ENCODE measurements at places on chromosomes 6 and 20. TPM values are rescaled to one million over a fixed set of nuclear protein-coding genes. Genes with fewer than 3 reads are reported as not detected.

The MEP1A gene
- 3.6 TPM for total RNA-seq

The KIAA1755 gene
- total RNA-seq, result 4.7 TPM

DNA sequence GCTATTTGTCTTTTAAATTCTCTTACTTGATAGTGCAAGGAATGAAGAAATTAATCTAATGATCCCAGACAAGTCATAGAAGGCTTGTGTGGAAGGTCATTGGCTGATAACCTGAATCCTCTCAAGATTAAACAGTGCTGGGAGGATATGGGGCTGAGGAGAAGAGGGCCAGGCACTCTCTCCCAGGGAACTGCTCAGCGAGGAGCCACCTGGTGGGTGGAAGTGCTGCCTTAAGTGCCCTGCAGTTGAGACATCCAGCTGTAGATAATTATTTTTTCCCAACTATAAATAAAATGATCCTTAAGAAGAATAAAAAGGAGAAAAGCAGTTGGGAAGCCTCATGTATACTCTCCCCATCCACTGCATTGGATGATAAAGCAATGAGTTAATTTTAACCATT is 47.9 kb downstream of the BTBD3 start:
- H3K27me3 ChIP-seq, result no peaks in the 10 kb centered on the region
- no peaks in the 10 kb centered on the region for H3K4me1 ChIP-seq
- H3K4me3 ChIP-seq, result no peak overlapping the region

GRCh38 chr6:40543146-40543545 is 44.0 kb downstream of the LRFN2 start:
- peaks cover 10% of the 10 kb centered on the region for H3K4me1 ChIP-seq
- no peak overlapping the region for H3K27ac ChIP-seq
- H3K27me3 ChIP-seq, result peaks cover 17% of the 10 kb centered on the region
- no peak overlapping the region for H3K4me3 ChIP-seq
- DNase-seq, result no peak
- no peaks in the 10 kb centered on the region for H3K36me3 ChIP-seq

The HUS1B gene
- 0.93 TPM for total RNA-seq

- peaks cover 51% of the 10 kb centered on the region for H3K27me3 ChIP-seq
- DNase-seq, result no peak
- peaks cover 10% of the 10 kb centered on the region for H3K4me1 ChIP-seq
These were observed 2.8 kb downstream of the TMEM200A start for GRCh38 chr6:130368576-130368975.

DNA sequence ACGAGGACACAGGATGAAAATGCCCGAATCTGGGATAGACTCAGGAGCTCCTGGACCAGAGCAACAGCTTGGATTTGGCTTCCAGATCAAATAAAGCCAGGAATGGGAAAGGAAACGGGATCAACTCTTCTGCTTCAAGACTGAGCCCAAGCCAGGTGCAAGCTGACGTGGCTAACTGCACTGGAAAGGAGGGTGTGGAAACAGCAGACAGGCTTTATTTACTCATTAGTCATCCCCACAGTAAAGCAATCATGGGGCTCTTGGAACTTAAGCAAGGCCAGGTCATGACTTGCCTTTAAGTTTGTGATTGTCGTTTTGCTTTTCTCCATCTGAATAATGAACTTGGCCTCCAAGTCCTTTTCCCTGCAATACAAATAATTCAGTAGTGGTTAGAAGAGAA is 45.2 kb downstream of the KIF16B start:
- H3K36me3 ChIP-seq, result peaks cover 16% of the 10 kb centered on the region
- H3K27ac ChIP-seq, result peak overlapping the region; percentile 62
- H3K4me1 ChIP-seq, result no peaks in the 10 kb centered on the region

The ZC2HC1B gene
- total RNA-seq, result not detected

DNA sequence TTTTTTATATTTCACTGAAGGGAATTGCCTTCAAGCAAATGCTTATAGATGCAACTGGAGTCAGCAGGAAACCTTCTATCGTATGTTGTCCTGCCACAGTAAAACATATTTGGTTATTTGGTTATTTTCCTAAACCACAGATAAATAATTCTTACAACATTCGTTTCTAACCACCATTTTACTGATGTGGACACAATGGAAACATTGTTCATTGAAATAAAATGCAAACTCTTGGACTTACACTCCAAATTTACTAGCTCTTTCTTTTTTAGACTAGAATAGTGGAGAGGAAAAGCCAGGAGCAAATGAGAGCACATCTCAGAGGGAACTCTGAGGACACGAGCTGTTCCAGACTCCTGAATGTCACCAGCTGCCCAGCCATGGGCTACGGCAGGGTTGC is 114.8 kb downstream of the RPS12 start:
- peaks cover 16% of the 10 kb centered on the region for H3K27me3 ChIP-seq
- no peak overlapping the region for H3K27ac ChIP-seq
- no peak overlapping the region for H3K4me3 ChIP-seq
- peaks cover 47% of the 10 kb centered on the region for H3K4me1 ChIP-seq
- no peaks in the 10 kb centered on the region for H3K36me3 ChIP-seq

- peaks cover 6% of the 10 kb centered on the region for H3K27me3 ChIP-seq
- H3K4me1 ChIP-seq, result peaks cover 55% of the 10 kb centered on the region
- no peaks in the 10 kb centered on the region for H3K36me3 ChIP-seq
- DNase-seq, result no peak
- no peak overlapping the region for H3K4me3 ChIP-seq
These were observed 71.3 kb upstream of the KCNG1 start for GRCh38 chr20:51094221-51094620.

The DDX43 gene
- total RNA-seq, result not detected

DNA sequence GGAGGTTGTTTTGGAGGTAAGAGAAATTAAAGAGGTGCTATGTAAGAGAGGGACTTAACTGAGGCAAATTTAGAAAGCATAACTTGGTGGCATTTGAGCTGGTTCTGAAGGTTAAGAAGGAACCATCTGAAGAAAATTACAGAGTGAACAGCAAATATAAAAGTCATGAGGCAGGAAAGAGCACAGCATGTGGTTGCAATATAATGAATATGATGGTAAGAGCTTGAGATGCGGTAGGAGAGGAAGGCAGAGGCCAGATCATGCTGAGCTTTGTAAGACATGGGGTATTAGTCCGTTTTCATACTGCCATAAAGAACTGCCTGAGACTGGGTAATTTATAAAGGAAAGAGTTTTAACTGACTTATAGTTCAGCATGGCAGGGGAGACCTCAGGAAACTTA is 279.1 kb downstream of the UTRN start:
- no peaks in the 10 kb centered on the region for H3K27me3 ChIP-seq
- peaks cover 9% of the 10 kb centered on the region for H3K4me1 ChIP-seq
- no peak overlapping the region for H3K4me3 ChIP-seq
- no peak overlapping the region for H3K27ac ChIP-seq

GRCh38 chr20:62549499-62550086 is 73.8 kb upstream of the GATA5 start:
- H3K36me3 ChIP-seq, result no peaks in the 10 kb centered on the region
- H3K27ac ChIP-seq, result no peak overlapping the region
- peaks cover 16% of the 10 kb centered on the region for H3K27me3 ChIP-seq
- no peak for DNase-seq
- peaks cover 8% of the 10 kb centered on the region for H3K4me1 ChIP-seq
- H3K4me3 ChIP-seq, result no peak overlapping the region

DNA sequence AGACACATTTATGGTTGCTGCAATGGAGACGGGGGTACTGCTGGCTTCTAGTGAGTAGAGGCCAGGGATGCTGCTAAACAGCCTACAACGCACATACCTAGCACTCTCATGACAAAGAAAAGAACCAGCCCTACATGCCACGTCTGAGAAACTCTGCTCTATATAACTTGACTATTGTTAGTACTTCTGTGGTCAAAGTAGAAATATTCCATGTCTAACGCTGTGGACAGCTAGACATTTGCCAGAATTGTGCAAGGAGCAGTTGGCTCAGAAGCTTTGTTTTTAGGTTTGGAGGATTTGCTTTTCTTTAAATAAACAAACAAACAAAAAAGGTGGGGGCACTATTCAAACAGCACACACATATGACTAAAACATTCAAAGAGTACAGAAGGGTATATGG is 20.5 kb downstream of the UBE2V1 start:
- H3K4me1 ChIP-seq, result peaks cover 10% of the 10 kb centered on the region
- H3K27ac ChIP-seq, result peak overlapping the region; percentile 75
- peaks cover 27% of the 10 kb centered on the region for H3K36me3 ChIP-seq
- DNase-seq, result no peak

- H3K4me1 ChIP-seq, result peaks cover 33% of the 10 kb centered on the region
- H3K27ac ChIP-seq, result peak overlapping the region; percentile 34
- H3K4me3 ChIP-seq, result peak overlapping the region; percentile 97
- no peaks in the 10 kb centered on the region for H3K36me3 ChIP-seq
- peaks cover 5% of the 10 kb centered on the region for H3K27me3 ChIP-seq
These were observed 980 bp upstream of the SALL4 start for GRCh38 chr20:51803148-51803854.

The CCND3 gene
- 172 TPM for total RNA-seq

The GPX5 gene
- total RNA-seq, result not detected

DNA sequence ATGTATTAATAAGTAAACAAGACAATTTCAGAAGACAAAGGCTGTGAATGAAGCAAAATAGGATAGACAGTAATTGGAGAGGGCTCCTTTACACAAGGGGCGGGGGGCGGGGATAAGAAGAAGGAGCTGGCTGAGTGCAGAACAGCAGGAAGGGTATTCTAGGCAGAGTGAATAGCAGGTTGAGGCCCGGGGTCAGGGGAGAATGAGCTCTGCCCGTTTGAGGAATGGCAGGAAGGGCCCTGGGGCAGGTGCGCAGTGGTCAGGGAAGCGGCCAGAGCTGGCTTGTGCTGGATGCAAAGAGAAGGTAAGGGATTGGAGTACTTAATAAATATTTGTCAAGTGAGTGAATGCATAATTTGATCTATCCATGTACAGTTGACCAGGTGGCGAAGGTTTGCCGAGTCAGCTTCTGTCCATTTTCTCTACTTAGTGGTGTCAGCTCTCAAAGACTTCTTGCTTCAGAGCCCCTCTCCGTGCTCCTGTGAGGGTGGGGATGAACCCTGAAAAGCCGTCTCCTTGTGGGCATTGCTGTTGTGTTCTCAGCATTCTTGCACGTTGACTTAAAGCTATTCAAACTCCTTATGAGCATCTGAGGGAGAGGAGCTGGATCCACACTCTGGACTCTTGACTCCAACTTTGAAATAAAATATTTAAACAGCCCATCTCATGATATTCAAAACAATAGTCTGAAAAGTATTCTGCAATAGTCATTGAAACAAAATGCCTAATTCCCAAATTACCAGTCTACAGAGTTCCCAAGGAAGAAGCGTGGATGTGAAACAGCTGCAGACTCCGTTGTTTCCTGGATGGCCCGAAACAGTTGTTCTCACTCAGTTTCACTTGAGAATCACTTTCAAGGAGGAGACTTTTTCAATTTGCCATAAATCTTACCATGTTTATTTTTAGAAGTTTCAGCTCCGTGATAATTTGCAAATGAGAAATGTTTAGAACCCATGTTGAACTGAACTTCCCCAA is 105.1 kb downstream of the EDN3 start:
- no peak overlapping the region for H3K27ac ChIP-seq
- H3K36me3 ChIP-seq, result no peaks in the 10 kb centered on the region
- H3K4me3 ChIP-seq, result peak overlapping the region; percentile 42
- H3K4me1 ChIP-seq, result peaks cover 23% of the 10 kb centered on the region
- H3K27me3 ChIP-seq, result peaks cover 30% of the 10 kb centered on the region

The TREML2 gene
- not detected for total RNA-seq

The UCKL1 gene
- total RNA-seq, result 44.1 TPM

- H3K4me1 ChIP-seq, result no peaks in the 10 kb centered on the region
- no peaks in the 10 kb centered on the region for H3K27me3 ChIP-seq
- no peak overlapping the region for H3K27ac ChIP-seq
- H3K36me3 ChIP-seq, result no peaks in the 10 kb centered on the region
- DNase-seq, result no peak
- H3K4me3 ChIP-seq, result no peak overlapping the region
These were observed 175.0 kb downstream of the CBLN4 start for GRCh38 chr20:55830121-55830827.

The OPN5 gene
- 4.6 TPM for total RNA-seq

DNA sequence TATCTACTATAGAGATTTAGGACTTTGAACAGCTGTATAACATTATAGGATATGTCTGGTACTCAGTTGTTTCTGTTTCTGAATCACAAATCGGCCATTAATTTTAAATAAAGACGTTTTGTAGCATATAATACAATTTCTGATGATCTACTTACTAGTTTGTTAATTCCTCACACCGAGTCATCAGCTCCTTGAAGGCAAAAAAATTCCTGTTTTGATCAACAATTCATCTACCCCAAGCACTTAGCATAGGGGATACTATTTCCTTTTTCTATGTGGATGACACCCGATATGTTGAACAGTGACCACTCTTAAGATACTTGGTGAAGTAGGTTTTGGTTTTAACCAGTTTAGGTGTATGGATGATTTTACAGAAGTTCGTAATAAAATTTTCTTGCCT is 107.3 kb downstream of the NCOA3 start:
- H3K4me3 ChIP-seq, result no peak overlapping the region
- peaks cover 14% of the 10 kb centered on the region for H3K36me3 ChIP-seq
- peaks cover 20% of the 10 kb centered on the region for H3K4me1 ChIP-seq
- no peak for DNase-seq

GRCh38 chr6:75800133-75800532 is 51.1 kb downstream of the MYO6 start:
- DNase-seq, result no peak
- peak overlapping the region; percentile 20 for H3K27ac ChIP-seq
- H3K4me3 ChIP-seq, result no peak overlapping the region
- no peaks in the 10 kb centered on the region for H3K27me3 ChIP-seq
- H3K36me3 ChIP-seq, result no peaks in the 10 kb centered on the region

GRCh38 chr20:56348305-56348693 is 10.5 kb upstream of the FAM210B start:
- no peaks in the 10 kb centered on the region for H3K36me3 ChIP-seq
- no peak for DNase-seq
- H3K27ac ChIP-seq, result peak overlapping the region; percentile 30
- peaks cover 34% of the 10 kb centered on the region for H3K27me3 ChIP-seq
- H3K4me3 ChIP-seq, result peak overlapping the region; percentile 20

DNA sequence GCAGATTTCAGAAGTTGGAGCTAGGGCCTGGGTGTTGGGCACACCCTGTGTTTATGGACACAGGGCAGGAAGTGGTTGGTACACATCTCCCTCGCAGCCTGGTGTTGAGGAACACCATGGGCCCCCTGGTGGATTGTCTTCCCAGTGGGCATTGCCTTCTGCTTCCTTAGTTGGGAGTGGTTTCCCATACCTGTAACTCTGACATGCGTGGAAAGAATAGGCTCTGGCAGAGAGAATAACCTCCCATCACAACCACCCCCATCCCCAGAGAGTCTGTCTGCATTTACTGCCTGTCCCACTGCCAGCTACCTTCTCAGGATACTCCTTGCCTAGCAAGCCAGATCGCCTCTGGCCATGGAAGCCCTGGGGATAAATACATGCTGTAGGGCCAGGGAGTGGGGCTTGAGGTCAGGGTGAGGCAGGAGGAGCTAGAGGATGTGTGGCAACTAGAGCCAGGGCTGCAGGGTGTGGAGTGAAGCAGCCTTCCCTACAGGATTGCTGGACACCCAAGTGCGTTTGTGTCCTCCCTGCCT is 14.7 kb downstream of the LRRC73 start:
- peak overlapping the region; percentile 86 for H3K27ac ChIP-seq
- H3K36me3 ChIP-seq, result no peaks in the 10 kb centered on the region
- no peak for DNase-seq
- peaks cover 25% of the 10 kb centered on the region for H3K4me1 ChIP-seq
- H3K27me3 ChIP-seq, result no peaks in the 10 kb centered on the region

GRCh38 chr20:41746635-41747034 is 128.5 kb upstream of the CHD6 start:
- DNase-seq, result no peak
- no peaks in the 10 kb centered on the region for H3K4me1 ChIP-seq
- no peak overlapping the region for H3K27ac ChIP-seq
- peaks cover 9% of the 10 kb centered on the region for H3K27me3 ChIP-seq
- H3K36me3 ChIP-seq, result no peaks in the 10 kb centered on the region

- H3K27me3 ChIP-seq, result no peaks in the 10 kb centered on the region
- no peak overlapping the region for H3K27ac ChIP-seq
- H3K4me3 ChIP-seq, result no peak overlapping the region
- DNase-seq, result no peak
These were observed 73.2 kb upstream of the CITED2 start for GRCh38 chr6:139447656-139447975.

The MAP3K5 gene
- 4.7 TPM for total RNA-seq

The CRYBG1 gene
- total RNA-seq, result 17.3 TPM

All from type B pancreatic cell (in vitro differentiated cells).